Stimulated activated CD8-positive, alpha-beta memory T cell treated with anti-CD3 and anti-CD28 coated beads, Interleukin-4, amount 100 ng/mL, for 1 hour (primary cell): ENCODE measurements at places on chromosomes 4 and X.

GRCh38 chr4:99156992-99157391, 12.9 kb upstream of the ADH4 start:
- no peak for DNase-seq

- no peak for DNase-seq
Measured at GRCh38 chrX:74080165-74080564, 223.8 kb upstream of the ZCCHC13 start.

GRCh38 chrX:120549483-120550452, 11.0 kb downstream of the CUL4B start:
- DNase-seq, result no peak

GRCh38 chr4:87657525-87657924, 7.4 kb downstream of the DMP1 start:
- DNase-seq, result no peak

DNA sequence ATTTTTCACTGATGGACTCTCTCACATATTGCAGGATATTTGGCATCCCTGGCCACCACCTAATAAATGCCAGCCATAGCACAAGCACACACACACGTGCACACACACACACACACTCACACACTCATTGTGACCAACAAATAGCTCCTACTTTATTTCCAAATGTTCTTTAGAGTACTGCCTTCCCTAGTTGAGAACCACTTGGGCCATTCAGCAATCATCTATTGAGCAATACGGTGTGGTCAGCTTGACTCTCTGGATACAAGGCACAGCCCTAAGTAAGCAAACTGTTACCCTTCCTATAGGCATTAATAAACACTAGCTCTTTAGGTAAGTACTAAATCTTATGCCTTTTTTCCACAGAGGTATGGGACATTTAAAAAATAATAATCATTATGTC, 21.1 kb downstream of the CORIN start:
- no peak for DNase-seq

DNA sequence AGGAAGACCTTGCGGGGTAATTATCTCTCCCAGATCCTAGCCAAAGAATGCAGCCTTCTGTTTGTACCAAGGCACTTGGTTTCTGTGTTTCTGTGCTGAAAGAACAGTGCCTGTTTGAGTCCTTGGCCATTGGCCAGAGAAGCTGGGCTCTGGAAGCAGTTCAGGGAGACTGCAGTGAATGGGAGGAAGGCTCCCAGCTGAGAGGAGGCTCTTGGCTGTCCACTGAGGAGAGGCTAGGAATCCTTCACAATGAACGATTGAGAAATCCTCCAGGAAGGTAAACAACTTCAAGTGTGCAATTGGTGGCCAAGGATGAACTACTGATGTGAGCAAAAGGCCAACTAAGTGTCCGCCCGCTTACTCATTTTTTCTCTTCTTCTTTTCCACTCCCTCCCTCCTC, 61.3 kb downstream of the HS3ST1 start:
- DNase-seq, result no peak

DNA sequence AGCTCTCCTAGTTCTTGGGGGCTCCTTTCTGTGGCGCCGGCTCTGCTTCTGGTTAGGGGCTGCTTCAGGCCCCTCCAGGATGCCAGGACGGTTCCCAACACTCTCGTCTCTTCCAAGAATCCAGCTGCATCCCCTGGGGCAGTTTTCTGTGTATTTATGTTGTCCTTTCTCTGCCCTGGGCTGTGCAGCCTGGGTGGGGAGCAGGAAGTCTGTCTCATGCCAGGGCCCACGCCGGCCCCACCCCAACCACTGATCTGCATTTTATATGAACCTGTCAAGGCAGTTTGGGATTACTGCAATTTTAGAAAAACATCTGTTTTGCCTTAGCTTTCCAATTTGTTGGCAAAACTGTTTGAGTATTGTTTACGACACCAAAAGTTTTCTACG, 14.6 kb downstream of the CTBP1 start:
- no peak for DNase-seq

- no peak for DNase-seq
Measured at GRCh38 chrX:154411981-154412340, 622 bp downstream of the TAFAZZIN start.

GRCh38 chr4:158865520-158866177, 96.8 kb downstream of the FNIP2 start:
- DNase-seq, result no peak

DNA sequence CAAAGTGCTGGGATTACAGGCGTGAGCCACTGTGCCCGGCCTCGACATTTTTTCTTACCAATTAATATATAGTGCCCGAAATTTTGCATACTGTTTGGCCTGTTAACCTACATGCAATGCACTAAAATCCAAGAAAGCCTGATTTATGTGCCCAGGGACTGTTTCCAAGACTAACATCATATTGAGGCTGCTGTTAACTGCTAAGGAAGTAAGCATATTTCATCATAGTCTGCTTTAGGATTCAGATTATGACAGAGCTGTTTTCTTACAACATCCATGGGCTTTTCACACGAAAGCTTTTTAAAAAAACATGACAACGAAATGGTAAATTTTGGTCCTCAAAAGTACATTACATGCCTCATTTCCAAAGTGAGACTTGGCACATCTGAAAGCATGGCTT, 84.4 kb downstream of the STOX2 start:
- DNase-seq, result no peak

DNA sequence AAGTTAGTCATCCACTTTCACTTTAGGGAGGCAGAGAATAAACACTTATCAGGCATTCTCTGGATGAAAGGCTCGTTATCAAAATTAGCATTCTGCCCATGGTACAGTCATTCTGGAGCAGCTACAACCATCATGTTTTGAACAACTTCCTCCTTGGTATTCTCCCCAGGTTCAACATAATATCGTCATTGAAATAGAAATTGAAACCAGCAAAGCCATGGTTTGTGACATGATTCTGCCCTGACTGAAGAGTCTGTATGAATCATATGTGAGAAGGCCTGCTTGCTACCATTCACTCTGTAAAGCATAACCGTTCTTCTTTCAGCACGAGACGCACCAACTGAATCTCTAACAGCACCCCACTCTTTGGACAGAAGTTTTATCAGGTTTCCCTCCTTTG, 127.5 kb upstream of the RADX start:
- no peak for DNase-seq

- no peak for DNase-seq
Measured at GRCh38 chr4:18401425-18401824, 379.9 kb upstream of the LCORL start.

DNA sequence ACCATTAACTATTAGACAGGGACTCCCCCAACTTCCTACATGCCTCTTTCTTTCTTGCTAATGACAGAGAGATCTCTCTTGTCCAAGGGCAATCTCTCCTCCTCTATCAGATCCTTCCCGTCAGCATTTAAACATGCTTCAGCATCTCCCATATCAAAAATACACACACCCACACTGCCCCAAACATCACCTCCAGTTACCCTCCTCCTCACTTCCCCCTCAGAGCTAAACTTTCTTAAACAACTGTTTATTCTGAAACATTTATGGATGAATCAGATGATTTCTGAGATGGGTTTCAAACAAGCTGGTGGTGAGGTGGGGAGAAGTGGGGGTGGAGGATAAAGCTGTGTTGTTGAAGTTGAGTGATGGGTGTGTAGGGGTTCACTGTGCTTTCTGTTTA, 23.5 kb downstream of the USP46 start:
- no peak for DNase-seq

DNA sequence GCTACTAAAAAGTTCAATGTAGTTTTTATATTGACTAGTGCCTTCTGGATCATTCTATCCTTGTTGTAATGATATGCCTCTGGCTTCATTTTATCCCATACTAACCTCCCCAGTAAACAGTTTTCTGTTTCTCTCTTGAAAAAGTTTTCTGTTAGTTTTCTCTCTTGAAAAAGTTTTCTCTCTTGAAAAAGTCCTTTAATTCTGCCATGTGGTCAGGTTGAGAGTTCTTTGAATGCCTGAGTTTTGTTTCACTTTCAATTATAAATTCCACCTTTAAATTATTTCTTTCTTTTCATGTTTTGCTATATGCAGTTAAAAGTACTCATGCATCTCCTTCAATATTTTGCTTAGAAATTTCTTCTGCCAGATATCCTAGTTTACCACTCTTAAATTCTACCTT, 1139.6 kb downstream of the STPG2 start:
- no peak for DNase-seq
